ENCODE measurements at places on chromosomes 2 and 18.

- DNase-seq = no peak
These were observed 32.3 kb downstream of the COPS8 start for GRCh38 chr2:237118025-237118424.

DNA sequence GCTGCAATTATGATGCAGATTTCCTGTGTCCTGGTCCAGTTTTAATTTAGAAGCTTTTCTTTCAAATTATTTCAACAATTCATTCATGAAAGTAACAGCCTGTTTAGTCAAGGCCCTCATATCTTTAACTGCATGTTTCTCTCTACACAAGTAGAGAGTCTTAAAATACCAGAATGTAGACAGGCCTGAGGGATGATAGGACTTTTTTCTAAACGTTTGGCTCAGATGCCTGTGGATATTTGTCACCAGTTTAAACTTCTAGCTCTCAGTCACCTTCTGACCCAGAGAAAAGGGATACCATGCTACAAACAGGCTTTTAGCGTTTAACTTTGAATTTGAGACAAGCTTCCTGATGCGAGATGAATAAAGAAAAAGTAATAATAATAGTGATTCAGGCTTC is 15.7 kb downstream of the COL5A2 start:
- no peak for DNase-seq

DNA sequence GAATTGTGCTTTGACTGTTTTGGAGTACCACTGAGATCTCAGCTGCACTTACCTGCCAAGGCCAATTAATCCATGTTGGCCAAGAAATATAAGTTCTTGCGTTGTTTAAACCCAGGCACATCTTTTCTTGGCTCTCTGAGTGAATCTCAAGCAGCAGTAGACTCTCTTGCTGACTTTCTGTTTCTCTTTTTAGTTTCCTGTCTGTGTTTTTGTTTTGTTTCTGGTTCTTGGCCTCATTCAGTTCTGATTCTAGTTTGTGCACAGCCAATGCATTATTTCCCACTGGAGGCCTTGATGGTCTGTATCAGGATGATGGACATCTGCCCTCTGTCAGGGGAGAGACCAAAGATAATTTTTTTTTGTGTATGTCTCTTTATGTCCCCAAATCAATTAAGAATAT is 379.4 kb downstream of the CDH2 start:
- DNase-seq = no peak

- DNase-seq = no peak
These were observed 6.7 kb downstream of the GYPC start for GRCh38 chr2:126662621-126663020.

- no peak for DNase-seq
These were observed 1.0 kb upstream of the MAP4K4 start for GRCh38 chr2:101696272-101697123.

Data from bone marrow (tissue), 2 donors.